ENCODE measurements at places on chromosomes 11 and 22.
A peak's percentile ranks its signal among the peaks of the same experiment; 100 is the strongest.

DNA sequence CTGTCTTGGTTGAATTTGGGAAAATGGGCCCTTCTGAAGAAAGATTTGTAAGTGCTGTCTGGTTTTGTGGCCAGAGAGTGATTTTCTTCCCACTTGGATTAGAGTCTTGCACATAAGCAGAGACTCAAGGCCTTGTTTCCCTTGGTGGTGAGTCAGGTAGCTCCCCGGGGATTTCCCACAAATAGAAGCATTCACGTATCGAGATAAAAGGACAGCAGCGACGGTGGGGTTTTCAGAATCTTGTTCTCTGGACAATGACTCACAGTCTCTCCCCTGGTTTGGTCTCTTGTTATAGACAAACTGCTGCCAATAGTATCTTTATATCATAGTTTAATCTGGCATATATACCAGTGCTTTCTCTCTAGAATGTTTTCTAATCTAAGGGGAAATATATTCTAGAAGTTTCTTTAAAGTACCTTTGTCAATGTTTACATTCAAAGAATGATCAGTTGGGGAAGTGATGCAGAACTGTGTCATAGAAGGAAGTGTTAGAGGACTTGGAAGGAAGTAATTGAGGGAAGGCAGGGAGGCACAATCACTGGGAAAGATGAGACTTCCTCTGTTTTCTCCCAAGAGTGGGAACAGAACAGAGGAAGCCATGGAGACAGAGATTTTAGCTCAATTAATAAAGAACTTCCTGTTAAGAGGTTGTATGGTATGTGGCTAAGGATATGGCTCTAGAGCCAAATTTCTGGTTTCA is 18.1 kb downstream of the POLA2 start:
- no peak for DNase-seq

DNA sequence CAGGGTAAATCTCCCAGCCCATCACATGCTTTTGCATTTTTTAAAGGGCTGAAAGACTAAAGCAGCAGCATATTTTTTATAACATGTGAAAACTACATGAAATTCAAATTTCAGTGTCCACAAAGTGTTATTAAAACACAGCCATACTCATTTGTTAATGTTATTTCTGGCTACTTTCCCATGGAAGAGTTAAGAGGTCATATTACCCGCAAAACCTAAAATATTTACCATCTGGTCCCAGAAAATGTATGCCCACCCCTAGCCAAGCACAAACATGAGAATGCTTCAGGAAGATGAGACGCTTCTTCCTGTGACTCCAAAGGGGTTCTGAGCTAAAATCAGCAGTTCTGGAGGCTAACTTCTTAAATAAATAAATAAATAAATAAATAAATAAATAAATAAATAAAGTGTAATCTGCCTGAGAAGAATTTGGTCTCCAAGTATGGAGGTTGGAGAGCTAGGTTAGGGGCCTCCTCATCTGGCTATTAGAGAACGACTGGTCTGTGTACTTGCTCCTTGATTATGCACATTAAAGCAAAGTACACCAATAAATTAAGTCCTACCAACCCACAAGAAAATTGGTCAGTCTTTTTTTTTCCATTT is 9.7 kb downstream of the IMMP1L start:
- DNase-seq, result no peak

GRCh38 chr22:46794491-46794890 is 32.0 kb downstream of the TBC1D22A start:
- DNase-seq, result no peak

DNA sequence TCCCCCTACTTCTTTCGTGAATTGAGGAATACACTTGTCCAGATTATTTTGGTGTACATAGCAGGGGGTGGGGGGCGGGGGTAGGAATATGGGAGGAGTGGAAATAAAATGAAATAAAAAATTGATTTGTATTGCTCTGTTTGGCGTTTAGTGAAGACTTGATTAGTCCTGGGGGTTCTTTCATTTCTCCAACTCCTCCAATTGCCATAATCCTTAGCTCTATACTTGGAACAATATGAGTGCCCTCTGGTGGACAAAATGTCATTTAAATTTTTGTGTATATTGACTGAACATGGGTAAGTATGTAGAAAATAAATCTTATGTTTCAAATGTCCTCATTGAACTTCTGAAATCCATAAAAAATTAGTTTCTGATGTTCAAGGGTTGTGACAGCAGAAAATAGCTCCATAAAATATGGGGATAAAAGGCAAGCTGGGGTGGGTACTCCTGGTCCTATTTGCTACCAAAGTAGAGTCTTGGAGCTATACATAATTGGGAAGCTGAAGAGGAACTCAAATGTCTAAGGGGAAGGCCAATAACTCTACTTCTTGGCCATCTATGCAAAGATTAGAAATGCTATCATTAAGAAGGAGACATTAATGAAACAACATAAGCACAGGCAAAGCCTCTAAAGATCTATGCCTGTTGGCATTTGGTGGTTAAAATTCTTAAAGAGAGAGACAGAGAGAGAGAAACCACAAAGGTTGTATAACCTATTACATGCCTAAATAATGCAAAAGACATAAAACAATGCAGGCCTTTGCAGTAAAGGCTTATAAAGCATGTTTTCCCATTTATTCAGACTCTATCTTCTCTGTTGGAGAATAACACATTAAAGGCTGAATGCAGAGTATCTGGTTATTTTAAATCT is 421.6 kb downstream of the METTL15 start:
- peak; percentile 14 for DNase-seq

- DNase-seq, result no peak
Observed at GRCh38 chr11:37504060-37504611, 906.1 kb upstream of the RAG2 start.

DNA sequence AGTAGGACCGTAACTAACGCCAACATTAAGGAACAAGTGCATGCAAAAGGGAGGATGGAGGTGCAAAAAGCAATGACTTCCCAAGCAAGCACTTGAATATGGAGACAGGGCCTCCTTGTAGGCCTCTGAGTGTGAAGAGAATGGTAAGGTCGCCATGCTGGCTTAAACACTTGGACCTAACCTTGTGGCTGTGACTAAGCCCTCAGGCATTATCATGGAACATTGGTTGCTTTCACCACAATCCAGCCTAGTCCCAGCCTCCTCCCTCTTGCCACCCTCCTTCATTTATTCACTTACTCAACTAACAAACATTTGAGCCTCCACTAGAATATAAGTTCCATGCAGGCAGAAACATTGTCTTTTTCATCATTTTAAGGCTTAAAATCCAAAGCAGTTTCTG is 11.9 kb upstream of the SYTL2 start:
- DNase-seq, result no peak

- DNase-seq, result no peak
Observed at GRCh38 chr11:9399466-9399865, 15.0 kb downstream of the IPO7 start.

- no peak for DNase-seq
Observed at GRCh38 chr22:50076646-50077535, 8.3 kb downstream of the MLC1 start.

All from NCI-H2081 treated with DMSO at 0.1 percent for 48 hours (cell line).